ENCODE measurements at places on chromosomes 7 and 10.
A peak's percentile ranks its signal among the peaks of the same experiment; 100 is the strongest.

GRCh38 chr10:624605-625332, 64.7 kb downstream of the DIP2C start:
- DNase-seq: no peak

DNA sequence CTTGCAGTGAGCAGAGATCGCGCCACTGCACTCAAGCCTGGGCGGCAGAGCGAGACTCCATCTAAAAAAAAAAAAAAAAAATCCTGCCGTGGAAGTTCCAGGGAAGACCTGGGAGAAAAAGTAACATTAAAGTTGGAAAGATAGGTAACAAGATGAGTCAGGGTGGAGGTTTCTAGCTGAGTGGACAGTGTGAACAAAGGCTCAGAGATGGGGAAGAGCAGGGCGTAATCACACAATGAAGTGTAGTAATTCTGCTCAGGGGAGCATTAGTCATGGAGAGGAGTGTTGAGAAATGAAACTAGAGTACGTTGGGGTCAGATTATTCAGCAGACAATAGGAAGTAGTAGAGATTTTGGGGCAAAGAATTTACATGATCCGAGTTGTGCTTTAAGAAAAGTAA, 21.6 kb upstream of the WASL start:
- no peak for DNase-seq

DNA sequence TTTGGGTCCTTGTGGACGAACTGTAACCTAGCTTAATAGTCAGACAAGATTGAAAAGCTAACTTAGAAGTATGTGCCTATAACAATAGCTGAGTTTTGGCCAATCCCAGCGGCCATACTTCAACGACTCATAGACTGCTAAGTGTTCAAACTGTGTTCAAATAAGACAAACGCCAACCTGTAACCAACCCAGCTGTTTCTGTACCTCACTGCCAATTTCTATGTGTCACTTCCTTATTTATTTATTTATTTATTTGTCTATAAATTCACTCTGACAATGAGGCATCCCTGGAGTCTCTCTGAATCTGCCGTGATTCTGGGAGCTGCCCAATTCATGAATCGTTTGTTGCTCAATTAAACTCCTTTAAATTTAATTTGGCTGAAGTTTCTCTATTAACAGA, 21.7 kb downstream of the ST8SIA6 start:
- DNase-seq: no peak

DNA sequence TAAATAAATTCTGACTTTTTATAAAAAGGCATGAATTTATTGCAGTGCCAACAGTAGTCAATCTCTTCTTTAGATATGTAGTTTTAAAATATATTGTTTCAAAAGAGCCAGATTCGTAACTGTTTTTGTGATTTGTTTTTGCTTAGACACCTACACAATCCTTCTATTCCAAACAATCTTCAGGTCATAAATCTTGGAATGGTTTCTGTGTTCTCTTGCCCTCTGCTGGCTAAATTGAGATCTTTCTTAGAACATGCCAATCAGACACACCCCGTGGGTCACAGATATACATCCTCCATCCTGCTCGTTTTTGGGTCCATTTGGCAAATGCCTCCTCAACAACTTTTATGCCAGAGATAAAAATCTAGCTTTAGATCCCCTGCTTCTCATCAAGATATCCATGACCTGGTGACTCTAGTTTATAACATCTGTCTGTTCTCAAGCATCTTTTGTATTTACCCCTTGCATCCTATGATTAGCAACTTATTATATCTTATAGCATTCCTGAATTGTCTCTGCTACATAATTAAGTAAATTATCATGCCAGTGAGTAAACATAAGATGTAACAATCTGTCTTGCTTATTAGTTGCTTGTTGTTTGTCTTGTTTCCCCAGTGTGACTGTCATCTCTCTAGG, 35.3 kb upstream of the IFRD1 start:
- DNase-seq: no peak

- DNase-seq: no peak
Observed at GRCh38 chr10:131960631-131961046, 21.1 kb downstream of the BNIP3 start.

- no peak for DNase-seq
Observed at GRCh38 chr7:123824754-123825067, 20.3 kb upstream of the HYAL4 start.

- peak; percentile 65 for DNase-seq
Observed at GRCh38 chr7:22885797-22886261, 63.2 kb upstream of the TOMM7 start.

- DNase-seq: no peak
Observed at GRCh38 chr10:72263613-72264241, 10.0 kb upstream of the DDIT4 start.

GRCh38 chr10:85598646-85599045, 767.9 kb downstream of the GRID1 start:
- no peak for DNase-seq

GRCh38 chr10:93667795-93668194, 34.6 kb downstream of the FRA10AC1 start:
- no peak for DNase-seq

DNA sequence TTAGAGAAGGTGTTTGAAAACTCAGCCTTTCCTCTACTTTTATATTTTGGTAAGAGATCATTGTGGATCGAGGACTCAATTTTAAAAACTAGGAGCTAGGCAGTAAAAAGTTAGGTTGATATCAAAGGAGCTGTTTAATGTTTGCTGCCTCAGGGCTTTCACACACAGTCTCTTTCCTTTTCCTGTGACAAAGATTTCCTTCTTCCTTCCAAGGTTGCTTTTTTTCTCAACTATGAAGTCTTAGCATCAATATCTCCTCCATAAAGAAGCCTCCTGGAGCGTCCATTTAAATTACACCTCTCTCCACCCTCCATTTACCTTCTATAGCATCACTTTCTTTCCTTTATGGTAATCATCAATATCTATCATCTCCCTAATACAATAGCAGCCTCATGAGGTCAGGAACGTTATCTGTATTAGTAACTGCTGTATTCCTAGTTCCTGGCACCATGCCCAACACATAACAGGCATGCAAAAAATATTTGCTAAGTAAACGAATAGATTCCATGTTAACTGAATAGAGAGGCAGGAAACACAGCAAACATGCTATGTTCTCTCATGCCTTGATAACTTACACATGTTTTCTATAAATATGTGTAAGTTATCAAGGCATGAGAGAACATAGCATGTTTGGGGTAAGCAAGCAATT, 48.5 kb downstream of the GNAT3 start:
- no peak for DNase-seq

- DNase-seq: no peak
Observed at GRCh38 chr7:123535517-123535916, 1.1 kb upstream of the IQUB start.

GRCh38 chr10:131480861-131481260, 169.3 kb upstream of the TCERG1L start:
- DNase-seq: no peak

DNA sequence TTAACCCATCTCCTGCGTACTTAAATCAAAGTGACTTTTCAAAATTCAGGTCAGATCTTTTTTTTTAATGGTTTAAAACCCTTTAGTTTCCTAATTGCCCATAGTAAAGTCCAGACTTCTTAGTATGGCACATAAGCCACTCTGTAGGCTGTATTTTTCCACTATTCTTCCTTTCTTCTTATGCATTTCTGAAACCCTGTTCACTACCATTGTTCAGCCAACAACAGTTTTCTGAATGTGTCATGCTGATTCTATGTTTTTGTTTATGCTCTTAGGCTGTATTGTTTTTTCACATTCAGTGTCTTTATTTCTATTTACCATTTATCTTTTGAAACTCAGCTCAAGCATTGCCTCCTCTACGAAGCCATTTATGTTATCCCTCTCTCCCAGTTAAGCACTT, 26.7 kb downstream of the CCSER2 start:
- no peak for DNase-seq

DNA sequence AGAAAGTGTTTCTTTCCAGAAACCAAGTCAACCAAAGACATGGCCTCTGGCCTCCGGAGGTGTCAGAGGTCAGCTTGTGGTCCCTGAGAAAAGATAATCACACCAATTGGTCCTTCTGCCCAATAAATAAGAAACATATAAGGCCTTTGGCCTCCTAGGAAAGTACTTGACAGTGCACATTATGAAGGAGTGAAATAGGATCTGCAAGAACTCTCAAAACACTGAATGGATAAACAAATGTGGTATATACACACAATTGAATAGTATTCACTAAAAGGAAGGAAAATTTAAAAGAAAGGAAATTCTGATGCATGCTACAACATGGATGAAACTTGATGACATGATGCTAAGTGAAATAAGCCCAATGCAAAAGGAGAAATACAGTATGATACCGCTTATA, 35.4 kb upstream of the NRF1 start:
- no peak for DNase-seq

DNA sequence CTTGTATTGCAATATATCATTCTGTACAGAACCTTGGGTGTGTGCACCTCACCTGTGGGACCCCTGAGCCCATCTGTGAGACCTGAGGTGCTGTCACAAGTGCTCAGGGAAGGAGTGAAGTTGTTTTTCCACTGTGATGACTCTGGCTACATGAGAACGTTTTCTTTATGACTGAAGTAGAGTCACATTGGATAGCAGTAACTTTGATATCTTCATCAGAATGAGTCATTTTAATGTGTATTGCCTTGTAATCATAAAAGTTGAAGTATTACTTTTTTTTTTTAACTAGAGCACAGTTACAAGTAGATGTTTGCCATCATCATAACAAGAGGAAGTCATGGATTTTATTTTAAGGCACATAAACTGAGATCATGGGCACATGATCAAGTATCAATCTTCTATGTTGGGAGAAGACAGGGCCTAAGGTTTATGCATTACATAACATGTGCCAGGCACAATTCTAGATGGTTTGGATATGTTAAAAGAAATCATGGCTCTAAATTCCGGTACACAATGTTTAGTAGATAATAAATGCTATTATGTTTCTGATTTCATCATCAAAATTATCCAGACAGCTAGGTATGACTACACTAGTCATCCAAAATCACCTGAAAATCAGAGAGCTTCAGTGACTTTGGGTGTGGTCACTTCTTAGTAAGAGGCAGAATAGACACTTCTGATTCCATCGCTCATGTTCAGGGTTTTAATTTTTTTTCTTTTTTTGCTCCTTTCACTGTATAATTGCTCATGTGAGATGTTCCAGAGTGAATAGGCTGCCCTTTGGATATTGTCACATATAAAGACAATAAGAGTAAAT, 82.7 kb upstream of the KLF6 start:
- DNase-seq: peak; percentile 40

- DNase-seq: no peak
Observed at GRCh38 chr10:53904506-53905241, 896.4 kb downstream of the PCDH15 start.

GRCh38 chr10:62817121-62817765, 1.1 kb upstream of the EGR2 start:
- peak; percentile 46 for DNase-seq

DNA sequence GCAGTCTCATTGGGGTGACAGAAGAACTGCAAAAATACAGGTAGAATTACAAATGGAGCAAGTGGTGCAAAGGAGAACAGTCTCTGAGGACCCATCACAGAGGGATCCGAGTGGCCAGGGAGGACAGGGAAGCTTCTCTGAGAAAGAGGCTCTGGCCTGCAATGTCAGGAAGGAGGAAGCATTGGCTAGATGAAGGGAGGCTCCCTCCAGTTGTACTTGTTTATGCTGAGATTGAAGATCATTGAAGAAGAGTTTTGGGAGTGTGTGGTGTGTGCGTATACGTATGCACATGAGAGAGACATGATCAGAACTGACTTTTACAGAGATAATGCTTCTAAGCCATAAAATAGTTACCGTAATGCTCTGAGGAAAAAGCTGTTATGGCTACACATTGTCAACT, 274.7 kb upstream of the FZD8 start:
- no peak for DNase-seq

DNA sequence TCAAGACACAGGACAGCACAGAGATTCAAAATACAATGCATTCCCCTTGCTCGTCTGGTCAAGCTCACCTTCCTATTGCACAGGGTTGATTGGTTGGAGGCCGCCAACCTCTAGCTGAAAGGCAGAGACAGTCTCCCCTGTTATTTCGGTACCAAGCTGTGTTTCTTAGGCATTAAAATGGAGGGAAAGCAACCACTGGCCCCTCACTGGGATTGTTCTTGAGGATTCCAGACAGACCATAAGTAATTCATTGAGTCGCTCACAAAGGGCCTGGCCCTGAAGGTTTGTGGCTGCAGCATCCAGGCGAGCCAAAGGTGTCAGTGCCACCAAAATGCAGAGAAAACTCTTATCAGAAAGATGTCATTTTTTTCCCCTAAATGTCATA, 81.2 kb downstream of the PARP12 start:
- no peak for DNase-seq

DNA sequence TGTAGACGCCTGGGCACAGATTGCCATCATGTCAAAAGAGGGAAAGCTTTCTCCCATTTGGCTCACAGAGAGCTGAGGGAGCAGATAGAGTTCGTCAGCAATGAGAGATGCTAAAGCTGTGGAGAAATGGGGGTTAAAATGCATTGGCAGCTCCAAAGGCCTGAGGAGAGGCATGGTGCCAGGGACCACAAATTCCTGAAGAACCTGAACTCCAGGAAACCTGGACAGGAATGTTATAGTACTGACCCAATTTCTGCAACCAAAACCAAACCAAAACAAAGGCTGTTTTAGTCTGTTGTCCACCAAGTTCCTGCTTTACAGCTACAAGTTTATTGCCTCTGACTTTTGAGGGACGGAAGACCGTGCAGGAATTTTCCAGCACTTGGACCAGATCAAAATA, 575.7 kb downstream of the REEP3 start:
- no peak for DNase-seq

DNA sequence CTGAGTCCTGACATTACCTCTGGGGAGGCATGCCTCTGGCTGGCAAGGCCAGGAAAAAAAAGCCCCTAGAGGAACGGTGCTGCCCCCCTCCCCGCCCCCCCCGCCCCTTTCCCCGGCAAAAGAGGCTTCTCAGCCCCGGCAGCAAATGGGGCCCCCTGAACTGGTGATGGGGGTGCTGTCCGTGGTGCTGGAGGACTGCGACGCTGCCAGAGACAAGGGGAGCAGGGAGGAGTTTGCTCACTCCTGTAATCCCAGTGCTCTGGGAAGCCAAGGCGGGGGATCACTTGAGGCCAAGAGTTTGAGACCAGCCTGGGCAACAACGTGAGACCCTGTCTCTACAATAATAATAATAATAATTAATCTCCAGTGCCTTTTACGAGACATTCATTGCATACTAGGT, 23.7 kb downstream of the SRRM3 start:
- no peak for DNase-seq
